Stimulated activated CD8-positive, alpha-beta memory T cell treated with anti-CD3 and anti-CD28 coated beads, Interleukin-2, amount 100 ng/mL, for 1 hour (primary cell): ENCODE measurements at places on chromosomes 4 and X.

- DNase-seq = no peak
Observed at GRCh38 chrX:13345037-13345436, 25.2 kb upstream of the ATXN3L start.

- no peak for DNase-seq
Observed at GRCh38 chr4:131093303-131093702, 1997.4 kb downstream of the C4orf33 start.

DNA sequence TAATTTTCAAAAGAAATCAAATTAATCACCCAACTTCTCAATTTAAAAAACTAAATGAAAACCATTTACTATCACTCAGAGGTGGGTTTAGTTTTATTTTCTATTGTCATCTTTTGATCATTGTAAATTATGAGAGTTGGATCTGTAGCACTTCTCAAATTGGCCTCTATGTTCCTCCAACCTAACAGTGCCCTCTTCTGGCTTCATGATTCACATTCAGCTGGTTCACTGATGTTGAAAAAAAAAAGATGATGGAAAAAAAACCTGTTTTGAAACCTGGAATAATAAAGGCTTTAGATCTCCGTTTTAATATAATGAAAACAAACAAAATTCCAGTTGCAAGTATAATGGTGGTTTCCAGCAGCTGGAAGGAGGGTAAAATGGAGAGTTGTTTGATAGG lies 2.4 kb upstream of the NBDY start:
- DNase-seq = no peak

DNA sequence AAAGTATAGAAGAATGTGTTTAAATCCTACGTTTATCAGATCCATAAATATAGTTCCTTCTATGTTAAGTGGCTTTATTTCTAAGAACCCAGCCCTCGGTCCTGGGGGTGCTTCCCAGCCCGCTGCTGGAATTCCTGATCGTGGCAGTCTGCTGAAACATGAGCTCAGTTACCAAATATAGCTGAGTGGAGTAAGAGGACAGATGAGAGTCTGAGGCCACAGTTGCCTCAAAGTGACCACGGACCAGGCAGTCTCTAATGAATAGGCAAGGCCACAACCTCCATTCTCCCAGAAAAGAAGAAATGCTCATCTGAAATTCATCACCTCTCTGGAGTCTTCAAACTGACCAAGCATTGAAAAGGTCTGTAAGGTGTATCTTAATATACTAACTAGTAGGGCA lies at the start of gene PALLD:
TSS of gene PALLD (plus strand) at position 219 of the 400 bp plus-strand sequence.
- no peak for DNase-seq

GRCh38 chr4:156971676-156972378 lies at the start of gene PDGFC:
Gene PDGFC, minus strand, starts transcription at chr4:156971799. Its CDS starts 896 bp downstream, at chr4:156970903.
- DNase-seq = no peak

DNA sequence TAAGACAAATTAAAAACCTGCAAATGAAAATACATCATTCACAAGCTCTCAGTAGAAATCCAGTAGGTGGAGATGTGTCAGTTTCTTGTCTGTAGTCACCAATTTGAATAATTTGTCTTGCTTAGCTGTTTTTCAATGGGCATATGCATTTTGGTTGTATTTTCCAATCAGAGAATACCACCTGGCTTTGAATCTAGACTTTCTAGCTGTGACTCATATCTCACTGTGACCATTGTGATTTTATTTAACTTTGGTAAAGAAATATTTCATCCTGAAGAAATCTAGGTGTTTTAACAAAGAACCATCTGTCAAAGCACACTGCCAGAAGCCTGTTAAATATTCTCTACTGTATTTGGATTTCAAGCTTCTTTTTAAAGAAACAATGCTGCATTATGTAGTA lies 1650.6 kb upstream of the IGFBP7 start:
- DNase-seq = no peak

DNA sequence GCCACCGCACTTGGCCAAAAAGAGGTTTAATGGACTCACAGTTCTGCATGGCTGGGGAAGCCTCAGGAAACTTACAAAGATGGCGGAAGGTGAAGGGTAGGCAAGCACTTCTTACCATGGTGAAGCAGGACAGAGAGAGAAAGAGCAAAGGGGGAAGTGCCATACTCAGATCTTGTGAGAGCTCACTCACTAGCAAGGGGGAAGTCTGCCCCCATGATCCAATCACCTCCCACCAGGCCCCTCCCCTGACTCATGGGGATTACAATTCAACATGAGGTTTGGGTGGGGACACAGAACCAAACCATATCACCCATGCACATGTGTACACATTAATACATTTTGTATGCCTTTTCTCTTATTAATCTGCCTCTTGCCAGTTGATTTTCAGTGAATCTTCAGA lies 77.2 kb upstream of the HSD17B10 start:
- DNase-seq = no peak

DNA sequence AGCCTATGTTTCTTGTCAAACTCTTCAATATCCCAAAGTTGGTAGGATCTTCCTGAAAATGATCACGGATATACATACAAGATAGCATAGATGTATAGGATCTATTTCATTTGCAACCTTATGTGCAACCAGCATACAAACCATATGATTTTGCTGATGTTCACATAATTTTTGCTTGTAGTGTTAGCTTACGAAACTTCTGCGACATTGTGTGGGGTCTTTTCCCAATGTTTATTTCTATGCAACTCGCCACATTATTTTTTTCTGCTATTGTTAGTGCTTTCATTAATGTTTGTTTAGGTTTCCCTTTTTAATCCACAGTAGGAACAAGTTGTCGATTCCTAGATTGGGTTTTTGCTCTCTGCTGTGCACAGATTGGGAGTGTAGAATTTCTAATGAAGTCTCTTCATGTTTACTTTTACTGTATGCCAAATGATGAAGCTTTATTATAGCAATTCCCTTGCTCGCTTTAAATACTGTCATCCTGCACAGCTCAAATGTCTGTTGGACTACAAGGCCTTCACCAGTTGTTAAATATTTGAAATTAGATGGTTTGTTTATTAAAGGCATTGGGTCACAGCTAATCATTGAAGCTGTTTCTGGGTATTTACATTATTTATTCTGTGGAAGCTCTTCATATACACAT lies 257.6 kb upstream of the PCDH7 start:
- no peak for DNase-seq

DNA sequence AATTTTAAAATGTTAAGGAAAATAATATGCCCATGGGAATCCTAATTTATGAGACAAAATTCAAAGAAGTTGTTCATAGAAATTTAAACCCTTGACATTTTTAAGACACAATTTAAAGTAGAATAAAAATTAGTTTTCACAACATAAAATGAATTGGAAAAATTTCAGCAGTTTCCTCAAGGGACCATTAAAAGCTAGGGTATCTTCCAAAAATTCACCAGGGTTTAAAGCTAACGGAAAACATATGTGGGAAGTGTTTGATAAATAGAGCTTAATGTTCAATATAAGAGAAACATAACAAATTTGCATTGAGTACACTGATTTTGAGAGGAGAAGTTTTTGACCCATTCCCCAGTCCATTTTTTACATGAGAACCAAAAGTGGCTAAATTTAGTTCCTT lies 228.9 kb upstream of the TTC29 start:
- DNase-seq = no peak

- no peak for DNase-seq
Observed at GRCh38 chrX:44914532-44915198, 41.7 kb downstream of the KDM6A start.
